EH (cell line): ENCODE measurements at places on chromosomes 6 and 20.

DNA sequence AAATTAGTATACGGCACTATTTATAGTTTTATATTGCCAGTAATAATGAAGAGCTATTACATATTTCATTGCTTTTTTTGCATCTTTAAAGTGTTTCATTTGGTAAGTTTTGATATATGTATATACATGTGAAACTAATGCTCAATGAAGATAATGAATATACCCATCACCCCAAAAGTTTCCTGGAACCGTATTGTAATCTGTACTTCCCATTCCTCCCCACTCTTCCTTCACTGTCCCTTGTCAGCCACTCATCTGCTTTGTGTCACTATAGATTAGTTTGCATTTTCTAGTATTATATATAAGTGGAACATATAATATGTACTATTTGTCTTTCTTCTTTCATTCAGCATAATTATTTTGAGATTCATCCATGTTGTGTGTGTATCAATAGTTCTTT, 10.3 kb upstream of the TBC1D32 start:
- DNase-seq: no peak

DNA sequence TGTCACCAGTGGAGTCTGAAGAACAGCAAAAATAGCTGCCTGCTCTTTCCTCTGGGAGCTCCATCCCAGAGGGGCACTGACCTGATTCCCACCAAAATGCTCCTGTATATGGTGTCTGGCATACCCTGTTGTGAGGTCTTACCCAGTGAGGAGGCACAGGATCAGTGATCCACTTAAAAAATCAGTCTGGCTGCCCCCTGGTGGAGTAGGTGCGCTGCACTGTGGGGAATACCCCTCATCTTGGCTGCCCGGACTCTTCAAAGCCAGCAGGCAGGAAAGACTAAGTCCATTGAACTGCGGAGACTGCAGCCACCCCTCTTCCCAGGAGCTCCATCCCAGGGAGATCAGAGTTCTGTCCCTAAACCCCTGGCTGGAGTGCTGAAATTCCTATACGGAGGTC, 230.9 kb upstream of the HTR1E start:
- DNase-seq: no peak

DNA sequence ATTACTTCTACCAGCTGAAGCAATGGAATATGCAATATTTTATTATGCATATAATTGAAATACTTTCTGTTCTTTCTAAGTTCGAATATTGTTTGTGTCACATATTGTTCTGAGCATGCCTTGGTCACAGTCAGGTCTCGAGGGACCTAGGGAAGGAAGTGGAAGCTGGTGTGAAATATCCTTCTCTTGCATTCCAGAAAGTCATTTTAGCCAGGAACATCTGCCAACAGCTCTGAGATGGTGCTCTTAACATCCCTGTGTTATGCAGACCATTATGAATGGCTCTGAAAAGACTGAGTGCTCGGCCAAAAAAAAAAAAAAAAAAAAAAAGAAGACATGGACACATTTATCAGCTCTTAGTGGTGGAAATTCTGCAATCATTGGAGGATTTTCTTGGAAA, 132.7 kb upstream of the JAG1 start:
- peak; percentile 17 for DNase-seq

DNA sequence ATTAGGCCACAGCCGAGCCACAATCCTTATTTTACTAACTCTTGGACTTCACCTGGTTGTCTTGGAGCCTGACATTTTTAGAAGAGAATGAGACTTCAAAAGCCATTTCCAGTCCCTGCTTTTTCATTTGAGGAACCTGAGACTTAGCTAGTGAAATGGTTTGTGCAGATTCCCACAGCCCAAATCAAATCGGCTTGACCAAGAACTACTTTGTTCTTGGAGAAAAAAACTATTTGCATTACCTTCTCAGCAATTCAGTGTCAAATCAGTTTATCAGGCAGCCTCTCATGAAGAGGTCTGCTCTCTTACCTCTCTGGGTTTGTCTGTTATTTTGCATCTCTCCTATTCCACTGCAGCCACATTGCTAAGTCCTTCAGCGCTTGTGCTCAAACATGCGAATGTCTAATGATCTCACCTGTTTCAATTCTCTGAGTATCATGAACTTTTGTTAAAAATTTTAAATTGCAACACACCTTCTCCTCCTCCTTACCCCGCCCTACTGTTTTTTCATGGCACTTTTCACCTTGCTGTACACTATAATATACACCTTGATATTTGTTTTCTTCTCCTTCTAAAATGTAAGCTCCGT, 573 bp upstream of the IFNGR1 start:
- DNase-seq: no peak

- no peak for DNase-seq
These were observed 57.5 kb downstream of the SNRNP48 start for GRCh38 chr6:7647504-7647903.

DNA sequence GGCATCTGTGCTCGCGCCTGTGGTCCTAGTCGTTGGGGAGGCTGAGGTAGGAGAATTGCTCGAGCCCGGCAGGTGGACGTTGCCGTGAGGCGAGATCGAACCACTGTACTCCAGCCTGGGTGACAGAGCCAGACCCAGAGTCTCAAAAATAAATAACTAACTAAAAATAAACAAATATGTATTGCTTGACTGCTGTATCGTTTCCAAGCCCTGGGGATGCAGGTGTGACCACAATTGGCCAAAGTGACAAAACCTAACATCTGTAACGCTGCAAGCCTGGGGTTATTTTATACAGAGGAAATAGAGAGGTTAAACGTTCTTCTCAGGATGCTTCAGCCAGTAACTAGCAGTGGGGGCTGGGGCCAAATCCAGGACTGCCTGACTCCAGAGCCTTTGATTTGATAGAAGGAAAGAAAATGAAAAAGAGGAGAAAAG, 1.9 kb upstream of the SRSF3 start:
- no peak for DNase-seq
